Effector CD8-positive, alpha-beta T cell (primary cell): ENCODE measurements at places on chromosomes 5 and 9.

DNA sequence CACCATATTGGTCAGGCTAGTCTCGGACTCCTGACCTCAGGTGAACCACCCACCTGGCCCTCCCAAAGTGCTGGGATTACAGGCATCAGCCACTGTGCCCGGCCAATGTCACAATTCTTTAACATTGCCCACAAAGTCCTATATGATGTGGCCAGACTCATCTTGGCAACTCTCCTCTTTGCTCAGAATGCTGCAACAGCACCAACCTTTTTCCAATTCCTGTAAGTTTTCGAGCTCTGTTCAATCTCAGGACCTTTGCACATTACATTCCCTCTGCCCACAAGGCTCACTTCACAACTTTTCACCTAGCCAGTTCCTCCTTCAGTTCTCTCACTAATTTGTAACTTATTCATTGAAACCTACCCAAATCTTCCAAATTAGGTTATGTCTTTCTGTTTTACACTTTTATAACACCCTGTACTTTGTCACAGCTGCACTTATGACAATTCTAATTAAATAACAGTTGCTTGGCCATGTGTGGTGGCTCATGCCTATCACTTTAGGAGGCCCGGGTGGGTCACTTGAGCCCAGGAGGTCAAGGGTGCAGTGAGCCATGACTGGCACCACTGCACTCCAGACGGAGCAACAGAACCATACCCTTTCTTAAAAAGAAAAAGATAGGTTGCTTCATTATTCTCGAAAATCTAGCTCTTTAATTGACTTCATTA lies 30.9 kb upstream of the GLDC start:
- DNase-seq = no peak

DNA sequence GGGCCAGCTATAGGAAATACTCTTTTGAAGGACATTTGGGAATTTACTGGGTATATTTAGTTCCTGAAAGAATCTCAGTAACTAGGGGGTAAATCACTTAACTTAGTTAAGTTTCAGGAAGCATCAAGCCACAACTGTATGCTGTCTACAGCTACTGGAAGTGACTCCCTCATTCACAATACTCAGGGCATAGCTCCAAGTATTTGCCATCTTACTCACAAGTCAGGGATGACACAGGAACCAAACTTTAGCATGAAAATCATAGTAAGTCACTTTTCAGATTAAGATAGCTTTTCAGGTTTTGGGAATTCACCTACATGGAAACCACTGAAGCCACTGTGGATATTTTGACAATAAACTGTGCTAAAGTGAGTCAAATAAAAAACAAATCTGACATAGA lies 242.4 kb upstream of the ATP10B start:
- DNase-seq = no peak

- no peak for DNase-seq
These were observed 14.6 kb downstream of the PAPPA start for GRCh38 chr9:116168231-116168630.

DNA sequence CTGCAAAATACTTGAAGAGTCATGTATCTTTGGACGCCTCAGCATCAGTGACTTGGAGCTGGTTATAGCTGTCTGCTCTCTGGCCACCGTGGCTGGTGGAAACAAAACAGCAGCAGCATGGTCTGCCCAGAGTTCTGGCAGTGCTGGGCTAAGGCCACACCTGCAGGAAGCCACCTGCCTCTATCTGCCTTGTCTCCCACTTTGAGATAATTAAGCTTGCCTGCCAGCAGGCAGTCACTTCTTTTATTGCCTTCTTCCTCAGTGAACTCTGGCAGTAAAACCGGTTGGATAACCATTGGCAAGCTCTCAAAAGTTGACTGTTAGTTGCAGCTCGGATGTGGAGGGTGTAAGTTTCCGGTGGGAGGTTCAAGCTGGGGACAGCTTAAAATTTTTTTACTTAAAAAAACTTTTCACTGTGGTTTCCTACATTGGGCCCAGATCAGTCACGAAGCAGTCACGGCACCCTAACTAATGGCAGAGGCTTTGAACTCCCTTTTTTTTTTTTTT lies 4.9 kb downstream of the SMIM3 start:
- DNase-seq = peak; percentile 27

- peak; percentile 16 for DNase-seq
These were observed 20.4 kb upstream of the ZNF354B start for GRCh38 chr5:178839319-178839704.

DNA sequence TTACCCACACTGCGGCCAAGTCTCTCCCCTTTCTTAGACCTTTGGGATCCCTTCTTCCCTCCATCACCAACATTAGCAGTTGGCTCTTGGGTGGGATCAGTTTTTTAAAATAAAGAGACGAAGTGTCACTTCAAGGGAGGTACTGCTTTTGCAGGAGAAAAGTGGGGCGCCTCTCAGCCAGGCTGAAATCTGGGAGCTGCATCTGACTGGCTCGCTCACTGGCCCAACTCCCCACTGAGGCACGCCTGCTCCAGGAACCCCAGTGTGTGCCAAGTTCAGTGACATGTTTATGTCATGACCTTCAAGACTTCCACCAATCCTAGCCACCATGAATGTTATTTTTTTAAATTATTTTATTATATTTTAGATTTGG lies 130.5 kb downstream of the MVB12B start:
- no peak for DNase-seq

GRCh38 chr9:91059713-91060112 lies 258.1 kb downstream of the SYK start:
- no peak for DNase-seq

- no peak for DNase-seq
These were observed 126.4 kb downstream of the DOCK2 start for GRCh38 chr5:169763376-169764017.

DNA sequence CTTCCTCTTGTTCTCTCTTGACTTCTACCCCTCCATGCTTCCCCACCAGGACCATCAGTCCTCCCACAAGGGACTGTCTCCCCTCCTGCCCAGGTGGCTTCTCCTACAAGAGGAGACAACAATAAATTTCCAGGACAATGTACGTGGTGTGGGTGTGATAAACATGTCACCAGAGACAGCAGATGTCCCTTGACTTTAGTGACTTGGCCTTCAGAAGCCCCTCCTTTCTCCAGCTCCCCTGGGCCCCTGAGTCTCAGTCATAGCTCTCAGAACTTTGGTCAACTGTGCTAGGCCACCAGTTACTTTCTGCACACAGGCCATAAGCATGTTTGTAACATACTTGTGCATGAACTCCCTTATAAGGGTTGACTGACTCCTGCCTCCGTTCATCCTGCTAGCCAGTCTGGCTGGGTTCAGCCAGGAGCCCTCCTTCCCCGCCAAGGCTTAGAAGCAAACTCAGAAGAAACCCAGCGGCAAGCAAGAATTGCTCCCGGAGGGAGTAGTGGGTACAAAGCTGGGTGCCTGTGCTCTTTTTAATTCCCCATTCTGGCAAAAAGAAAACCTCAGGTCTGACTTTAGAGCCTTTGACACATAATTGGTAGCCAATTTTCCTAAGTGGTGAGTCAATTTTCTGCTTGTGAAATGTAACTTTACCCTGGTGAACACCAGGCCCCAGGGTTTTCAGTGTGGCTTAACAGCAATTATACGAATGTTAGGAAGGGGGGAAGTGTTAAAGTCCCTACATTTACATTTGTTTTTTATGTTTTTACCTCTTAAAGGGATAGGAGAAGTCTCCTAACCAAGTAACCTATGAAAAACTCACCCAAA lies 49.2 kb downstream of the EBF1 start:
- DNase-seq = no peak

- DNase-seq = no peak
These were observed 94.3 kb downstream of the PCDH1 start for GRCh38 chr5:141783947-141784296.

GRCh38 chr9:111853450-111853827 lies 43.2 kb upstream of the UGCG start:
- no peak for DNase-seq

DNA sequence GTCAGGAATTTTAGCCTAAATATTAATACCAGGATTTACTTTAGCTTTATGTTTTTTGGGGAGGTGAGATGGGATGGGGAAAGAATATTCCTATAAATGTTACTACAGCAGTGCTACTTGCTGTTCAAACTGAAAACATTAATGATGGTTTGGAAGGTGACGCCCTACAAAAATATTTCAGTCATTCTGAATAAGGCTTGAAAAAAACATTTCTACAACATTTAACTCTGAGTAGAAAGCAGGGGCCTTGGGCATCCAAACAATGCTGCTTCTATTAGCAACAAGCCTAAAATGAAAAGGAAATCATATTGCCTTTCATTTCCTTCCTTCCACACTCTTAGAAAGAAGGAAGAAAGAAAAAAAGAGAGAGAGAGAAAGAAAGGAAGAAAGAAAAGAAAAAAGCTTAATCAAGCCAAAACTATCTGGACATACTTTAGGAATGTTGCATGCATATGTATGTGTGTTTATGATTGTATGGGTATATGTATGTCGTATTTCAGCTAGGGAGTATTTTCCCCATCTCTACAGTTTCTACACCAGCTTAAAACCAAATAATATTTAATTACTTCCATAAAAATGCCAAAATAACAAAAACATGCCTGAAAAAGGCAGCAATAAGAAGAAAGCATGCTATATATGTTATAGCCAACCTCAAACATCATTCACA lies 16.3 kb upstream of the DAB2 start:
- DNase-seq = no peak

DNA sequence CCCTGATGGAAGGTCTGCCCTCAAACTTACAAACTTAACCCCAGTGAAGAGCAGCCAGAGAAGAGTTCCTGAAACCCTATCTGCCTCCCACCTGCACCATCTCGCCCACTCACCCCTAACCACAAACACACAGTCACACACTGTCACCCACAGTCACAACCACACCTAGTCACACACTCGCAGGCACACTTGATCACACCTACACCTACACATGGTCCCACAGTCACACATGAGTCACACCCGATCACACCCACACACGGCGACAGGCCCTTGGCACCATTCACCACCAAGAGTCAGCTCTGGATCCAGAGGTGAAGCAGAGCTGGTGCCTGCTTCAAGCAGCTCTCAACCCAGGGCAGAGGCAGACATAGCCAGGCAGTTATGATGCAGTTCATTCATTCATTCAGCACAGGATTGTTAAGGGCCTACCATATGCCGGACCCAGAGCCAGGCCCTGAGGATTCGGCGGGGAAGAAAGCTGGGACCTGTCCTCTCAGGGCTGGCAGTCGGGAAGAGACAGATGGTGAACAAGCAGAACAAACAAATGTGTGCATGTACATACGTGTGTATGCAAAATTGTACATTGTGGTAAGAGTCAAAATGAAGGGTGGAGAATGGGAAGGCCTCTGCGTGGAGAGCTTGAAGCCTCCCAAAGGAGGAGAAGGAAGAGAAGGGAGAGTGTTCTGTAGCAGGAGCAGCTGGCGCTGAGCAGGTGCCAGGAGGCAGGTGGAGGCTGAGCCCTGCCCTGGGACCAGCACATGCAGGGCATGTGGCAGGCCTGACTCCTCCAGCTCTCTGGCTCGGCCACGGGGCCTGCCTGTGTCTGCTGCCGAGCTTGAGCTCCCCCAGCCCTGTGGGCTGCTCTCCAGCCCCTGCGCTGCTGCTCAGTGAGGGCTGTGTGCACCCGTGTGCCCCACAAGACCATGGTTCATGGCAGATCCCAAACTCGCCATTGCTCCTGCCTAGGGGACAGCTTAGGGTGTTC lies 6.4 kb downstream of the TSPAN17 start:
- no peak for DNase-seq

DNA sequence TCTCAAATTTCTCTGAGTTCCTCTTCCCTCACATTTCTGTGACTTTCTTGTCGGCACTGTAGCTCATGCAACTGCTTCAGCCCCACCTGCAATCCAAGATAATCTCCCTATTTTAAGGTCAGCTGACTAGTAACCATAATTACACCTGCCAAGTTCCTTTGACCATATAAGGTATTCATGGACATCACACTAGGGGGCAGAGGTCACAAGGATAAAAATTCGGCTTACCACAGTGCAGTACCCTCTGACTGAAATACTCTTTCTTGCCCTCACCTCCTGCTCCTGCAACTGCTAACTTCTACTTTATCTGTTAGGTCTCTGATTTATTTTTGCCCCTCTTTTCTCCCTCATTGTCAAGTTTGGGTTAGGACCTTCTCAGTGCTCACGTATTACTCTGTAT lies 144.2 kb downstream of the GDNF start:
- DNase-seq = no peak

GRCh38 chr9:136228107-136228875 lies 17.3 kb downstream of the QSOX2 start:
- DNase-seq = no peak

DNA sequence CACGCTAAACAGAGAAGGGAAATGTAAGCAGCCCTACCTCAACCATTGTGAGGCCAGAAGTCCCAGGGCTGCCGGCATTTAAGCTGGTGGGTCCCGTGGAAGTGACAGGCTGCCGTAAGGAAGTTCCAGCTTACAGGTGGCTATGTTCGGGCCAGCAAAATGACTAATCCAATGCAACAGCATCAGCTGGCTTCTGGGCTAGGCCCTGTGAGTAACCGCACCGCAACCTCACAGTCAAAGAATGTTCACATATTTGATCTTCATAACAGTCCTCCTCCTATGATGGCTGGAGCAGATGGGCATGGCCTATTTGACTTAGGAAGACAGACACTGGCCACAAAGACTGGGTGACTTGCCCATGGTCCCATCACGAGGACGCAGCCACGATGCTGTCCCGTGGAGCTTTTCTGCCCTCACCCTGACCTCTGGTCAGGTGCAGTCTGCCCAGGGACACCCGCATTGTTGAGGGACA lies 88.2 kb downstream of the LIFR start:
- no peak for DNase-seq

- no peak for DNase-seq
These were observed 79.3 kb upstream of the ITGA1 start for GRCh38 chr5:52708463-52708862.

GRCh38 chr9:105355781-105356180 lies 92.1 kb upstream of the FSD1L start:
- no peak for DNase-seq

GRCh38 chr9:117034866-117035265 lies 347.8 kb downstream of the TRIM32 start:
- DNase-seq = no peak

GRCh38 chr5:14039576-14039975 lies 95.1 kb upstream of the DNAH5 start:
- no peak for DNase-seq

DNA sequence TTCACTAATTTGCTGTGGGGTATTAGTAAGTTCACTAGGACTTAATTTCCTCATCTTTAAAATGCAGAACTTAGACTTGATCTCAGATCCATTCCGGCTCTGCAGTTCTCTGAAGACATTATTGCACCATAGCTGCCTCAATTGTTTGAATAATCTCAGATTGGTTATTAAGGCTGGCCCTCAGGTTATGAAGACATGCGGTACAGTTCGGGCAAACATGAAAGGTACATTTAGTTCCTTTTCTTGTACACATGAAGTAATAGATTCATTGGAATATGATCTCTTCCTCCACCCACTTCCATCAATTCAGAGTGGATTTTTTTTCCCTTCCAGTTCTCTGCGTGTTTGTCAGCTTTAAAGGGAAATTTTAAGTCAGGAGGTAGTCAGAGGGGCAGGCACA lies 28.0 kb downstream of the ATP6V0E1 start:
- DNase-seq = no peak
